ENCODE measurements at places on chromosomes 6 and 20.

- no peaks in the 10 kb centered on the region for H3K4me1 ChIP-seq
- H3K36me3 ChIP-seq, result peaks cover 32% of the 10 kb centered on the region
- no peak overlapping the region for H3K4me3 ChIP-seq
- no peak for DNase-seq
Observed at GRCh38 chr6:13311155-13311554, 17.2 kb downstream of the TBC1D7 start.

- H3K36me3 ChIP-seq, result no peaks in the 10 kb centered on the region
- H3K27ac ChIP-seq, result no peak overlapping the region
- peaks cover 5% of the 10 kb centered on the region for H3K4me1 ChIP-seq
- DNase-seq, result no peak
- no peaks in the 10 kb centered on the region for H3K27me3 ChIP-seq
Observed at GRCh38 chr6:163298079-163298830, 116.3 kb upstream of the QKI start.

DNA sequence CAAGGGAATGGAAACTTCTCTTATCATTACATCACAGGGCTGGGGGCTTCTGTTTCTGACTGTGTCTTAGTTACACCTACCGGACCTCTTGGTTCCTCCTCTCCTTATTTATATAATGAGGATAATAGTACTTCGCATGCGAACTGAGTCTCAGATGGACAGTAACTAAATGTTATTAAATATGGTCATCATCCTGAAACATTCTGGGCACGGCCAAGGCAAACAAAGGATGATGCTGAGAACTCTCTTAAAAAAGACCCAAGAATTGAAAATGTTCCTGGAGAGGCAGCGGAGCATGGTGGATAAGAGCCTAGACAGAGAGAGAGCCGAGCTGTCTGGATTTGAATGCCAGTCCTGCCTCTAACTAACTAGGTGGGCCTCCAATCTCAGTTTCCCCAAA, 119.8 kb upstream of the SASH1 start:
- H3K36me3 ChIP-seq, result no peaks in the 10 kb centered on the region
- H3K4me3 ChIP-seq, result no peak overlapping the region
- no peaks in the 10 kb centered on the region for H3K27me3 ChIP-seq
- peaks cover 5% of the 10 kb centered on the region for H3K4me1 ChIP-seq

DNA sequence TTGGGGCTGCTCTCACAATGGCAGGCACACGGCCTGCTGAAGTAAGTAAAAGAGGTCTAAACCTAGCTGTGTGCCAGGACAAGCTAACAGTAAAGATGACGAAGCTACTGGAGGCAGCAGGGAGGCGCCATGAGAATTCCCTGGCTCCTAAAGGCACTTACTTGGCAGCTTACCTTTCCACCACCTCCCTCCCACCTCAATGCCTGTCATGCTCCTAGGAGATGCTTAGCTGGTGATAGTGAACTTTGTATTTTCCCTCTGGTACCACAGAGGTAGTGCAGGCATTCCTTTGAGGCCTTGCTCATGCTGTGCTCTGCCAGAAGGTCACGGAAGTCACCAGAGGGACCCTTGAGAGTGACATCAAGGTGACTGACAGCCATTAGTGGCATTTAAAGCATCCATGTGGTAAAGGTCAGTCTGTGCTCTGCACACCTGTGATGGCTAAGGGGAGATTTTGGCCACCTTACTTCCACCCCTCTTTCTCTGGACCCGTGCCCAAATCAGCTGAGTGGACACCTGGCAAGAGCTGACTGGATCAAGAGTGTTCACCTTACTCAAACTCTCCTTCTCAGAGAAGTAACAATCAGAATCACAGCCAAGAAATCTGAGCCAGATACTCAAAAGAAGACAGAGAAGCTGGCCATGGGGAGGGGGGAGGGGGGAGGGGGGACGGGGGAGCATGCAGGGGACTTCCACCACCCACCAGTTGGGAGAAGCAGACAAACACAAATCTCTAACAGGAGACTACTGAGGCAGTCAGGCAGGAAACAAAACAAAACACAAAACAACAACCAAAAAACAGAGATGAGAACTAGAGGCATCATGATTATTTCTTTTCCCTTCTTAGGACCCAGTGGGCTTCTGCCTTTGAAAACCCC, 2.9 kb downstream of the FKBP1A start:
- H3K27ac ChIP-seq, result no peak overlapping the region
- H3K27me3 ChIP-seq, result no peaks in the 10 kb centered on the region
- H3K4me3 ChIP-seq, result no peak overlapping the region
- H3K36me3 ChIP-seq, result no peaks in the 10 kb centered on the region

- H3K27me3 ChIP-seq, result no peaks in the 10 kb centered on the region
- no peak overlapping the region for H3K27ac ChIP-seq
- H3K36me3 ChIP-seq, result no peaks in the 10 kb centered on the region
- DNase-seq, result no peak
Observed at GRCh38 chr6:107571354-107571753, 81.4 kb downstream of the SOBP start.

DNA sequence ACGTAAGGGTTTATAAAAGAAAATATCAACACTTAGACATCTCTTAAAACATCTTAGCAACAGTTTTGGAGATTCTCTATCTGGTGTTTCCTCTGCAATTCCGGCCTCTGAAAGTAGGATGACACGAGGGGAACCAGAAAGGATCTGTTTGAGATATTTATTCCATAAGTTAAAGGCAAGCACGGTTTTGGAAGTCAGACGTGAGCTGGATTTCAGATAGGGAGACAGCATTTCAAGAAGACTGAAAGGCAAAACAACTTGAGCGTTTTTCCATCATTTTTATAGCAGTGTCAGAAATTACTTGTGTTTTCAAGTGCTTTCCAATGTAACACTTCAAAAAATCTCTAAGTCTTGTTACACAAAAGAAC, 52.9 kb upstream of the BTN3A2 start:
- H3K36me3 ChIP-seq, result no peaks in the 10 kb centered on the region
- no peaks in the 10 kb centered on the region for H3K27me3 ChIP-seq
- DNase-seq, result no peak
- no peak overlapping the region for H3K27ac ChIP-seq
- H3K4me3 ChIP-seq, result no peak overlapping the region
- no peaks in the 10 kb centered on the region for H3K4me1 ChIP-seq

GRCh38 chr6:89729818-89730217, 89.8 kb downstream of the MDN1 start:
- no peak for DNase-seq
- no peaks in the 10 kb centered on the region for H3K27me3 ChIP-seq
- H3K27ac ChIP-seq, result no peak overlapping the region
- H3K4me1 ChIP-seq, result no peaks in the 10 kb centered on the region
- peaks cover 42% of the 10 kb centered on the region for H3K36me3 ChIP-seq
